ENCODE measurements at places on chromosomes 12 and 14. TPM values are rescaled to one million over a fixed set of nuclear protein-coding genes. Genes with fewer than 3 reads are reported as not detected.

- DNase-seq: peak; percentile 39
Observed at GRCh38 chr14:102902523-102903247, 19.8 kb upstream of the AMN start.

The CD27 gene
- total RNA-seq: 20.6 TPM

The DDHD1 gene
- total RNA-seq: 11.4 TPM

DNA sequence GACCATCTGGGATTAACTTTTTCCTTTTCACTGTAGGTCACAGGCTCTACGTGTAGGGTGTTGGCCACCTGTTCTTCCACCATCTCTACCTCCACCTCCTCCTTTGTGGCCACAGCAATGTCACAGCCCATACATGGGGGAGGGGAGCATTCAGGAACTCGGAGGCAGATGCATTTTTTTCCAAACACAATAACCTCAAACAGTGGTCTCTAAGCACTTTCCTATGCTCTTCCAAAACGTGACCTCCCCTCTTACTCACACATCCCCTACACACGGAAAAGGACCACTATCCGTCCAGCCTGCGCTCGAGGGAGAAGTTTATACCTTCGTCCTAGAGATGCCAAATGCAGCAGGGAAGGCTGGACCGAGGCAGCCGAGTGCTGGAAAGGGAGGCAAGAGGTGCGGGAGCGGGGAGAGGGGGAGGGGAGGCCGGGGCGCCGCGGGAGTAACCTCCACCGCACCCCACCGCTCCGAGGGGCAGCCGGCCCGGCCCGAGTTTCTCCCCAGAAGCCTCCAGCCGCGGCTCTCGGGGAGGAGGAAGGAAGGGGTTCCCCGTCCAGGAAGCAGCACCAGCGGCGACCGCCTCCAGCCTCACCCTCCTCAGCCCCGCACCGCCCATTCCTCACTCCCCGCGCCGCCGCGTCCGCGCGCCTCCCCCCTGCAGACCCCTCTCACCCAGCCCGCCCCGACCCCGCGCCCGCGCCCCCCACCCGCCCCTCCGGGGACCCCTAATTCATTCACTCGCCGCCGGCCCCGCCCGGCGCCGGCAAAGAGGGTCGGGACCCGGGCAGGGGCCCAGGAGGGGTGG is 594 bp downstream of the KRAS start:
- DNase-seq: peak; percentile 52

The SUDS3 gene
- total RNA-seq: 86.7 TPM

DNA sequence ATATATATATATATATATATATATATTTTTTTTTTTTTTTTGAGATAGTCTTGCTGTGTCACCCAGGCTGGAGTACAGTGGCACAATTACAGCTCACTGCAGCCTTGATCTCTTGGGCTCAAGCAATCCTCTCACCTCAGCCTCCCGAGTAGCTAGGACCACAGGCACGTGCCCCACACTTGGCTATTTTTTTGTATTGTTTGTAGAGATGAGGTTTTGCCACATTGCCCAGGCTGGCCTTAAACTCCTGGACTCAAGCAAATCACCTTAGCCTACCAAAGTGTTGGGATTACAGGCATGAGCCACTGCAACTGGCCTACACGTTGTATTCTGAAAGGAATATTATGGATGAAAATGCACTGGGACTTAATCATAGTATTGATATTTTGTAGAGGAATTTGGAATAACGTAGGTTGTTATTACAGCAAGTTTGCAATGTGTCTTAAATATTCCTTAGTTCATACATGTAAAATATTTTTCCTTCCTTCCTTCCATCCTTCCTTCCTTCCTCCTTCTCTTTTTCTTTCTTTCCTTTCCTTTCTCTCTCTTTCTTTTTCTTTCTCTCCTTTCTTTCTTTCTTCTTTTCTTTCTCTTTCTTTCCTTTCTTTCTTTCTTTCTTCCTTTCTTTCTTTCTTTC is 862 bp downstream of the KLRB1 start:
- DNase-seq: no peak

The SYCP3 gene
- not detected for total RNA-seq

DNA sequence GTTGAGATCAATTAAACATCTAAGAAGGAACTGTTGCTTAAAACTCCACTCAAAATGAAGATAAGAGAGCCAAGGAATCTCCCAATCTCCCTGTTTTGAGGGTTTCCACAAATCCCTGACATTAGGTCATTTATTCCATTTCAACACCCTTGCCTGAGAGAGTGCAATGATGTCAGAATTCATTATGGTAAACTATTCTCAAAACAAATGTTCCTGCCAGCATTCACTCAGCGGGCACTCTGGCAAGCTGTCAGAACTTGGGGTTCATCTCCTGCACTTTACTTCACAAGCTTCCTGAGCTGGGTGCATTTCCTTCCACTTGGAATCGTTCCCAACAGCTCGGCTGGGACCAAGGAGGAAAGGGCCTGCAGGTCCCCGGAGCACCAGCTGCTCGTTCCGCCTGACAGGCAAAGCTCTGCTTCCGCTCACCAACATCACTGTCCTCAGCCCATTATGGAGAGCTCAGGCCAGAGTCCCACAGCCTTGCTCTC is 117.8 kb downstream of the TTC7B start:
- DNase-seq: no peak

DNA sequence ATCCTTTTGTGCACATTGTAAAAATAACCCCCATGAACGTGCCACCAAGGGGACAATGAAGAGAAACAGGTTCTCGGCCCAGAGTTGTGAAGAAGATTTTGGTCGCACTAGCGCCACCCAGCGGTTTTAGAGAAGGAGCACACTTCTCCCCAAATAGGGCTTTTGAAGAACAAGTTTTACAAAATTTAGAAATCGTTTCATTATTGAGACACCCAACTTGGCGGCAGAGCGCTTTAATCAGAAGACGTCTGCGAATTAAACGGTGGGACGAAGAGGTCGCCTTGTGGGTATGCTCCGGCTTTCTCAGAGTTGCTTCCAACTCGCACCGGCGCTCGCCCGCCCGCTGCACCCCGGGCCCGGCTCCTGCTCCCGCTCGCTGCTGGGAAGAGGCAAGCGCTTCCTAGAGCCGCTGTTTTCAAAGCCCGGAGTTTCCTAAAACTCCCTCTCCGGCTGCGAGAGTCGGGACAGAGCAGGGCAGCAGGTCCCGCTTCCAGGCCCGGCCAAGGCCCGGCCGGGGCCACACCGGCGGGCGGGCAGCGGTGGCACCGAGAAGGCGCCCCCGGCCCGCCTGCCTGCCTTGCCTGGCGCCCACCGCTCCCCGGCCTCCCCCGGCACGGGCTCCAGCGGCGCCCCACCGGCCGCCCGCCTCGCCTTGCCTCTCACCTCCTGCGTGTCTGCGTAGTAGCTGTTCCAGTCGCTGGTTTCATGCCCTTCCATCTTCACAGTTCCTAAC is 645 bp downstream of the FOXA1 start:
- peak; percentile 85 for DNase-seq

DNA sequence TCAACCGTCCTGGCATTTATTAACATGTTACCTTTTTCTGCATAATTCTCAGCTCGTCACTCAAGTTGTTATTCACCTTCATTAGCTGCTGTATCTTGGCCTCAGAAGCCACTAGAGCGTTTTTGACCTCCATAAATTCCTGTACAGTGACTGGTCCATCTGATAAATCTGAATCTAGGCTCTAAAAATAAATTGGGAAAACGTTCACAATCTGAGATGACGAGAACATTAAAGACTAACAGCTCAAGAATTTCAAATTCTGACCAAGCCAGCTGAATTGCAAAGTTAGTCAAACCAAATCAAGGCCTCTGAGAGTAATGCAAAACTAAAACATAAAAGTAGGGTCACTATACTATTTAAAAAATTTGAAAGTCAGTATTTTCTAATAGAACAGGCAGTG is 45.0 kb downstream of the GIT2 start:
- no peak for DNase-seq

DNA sequence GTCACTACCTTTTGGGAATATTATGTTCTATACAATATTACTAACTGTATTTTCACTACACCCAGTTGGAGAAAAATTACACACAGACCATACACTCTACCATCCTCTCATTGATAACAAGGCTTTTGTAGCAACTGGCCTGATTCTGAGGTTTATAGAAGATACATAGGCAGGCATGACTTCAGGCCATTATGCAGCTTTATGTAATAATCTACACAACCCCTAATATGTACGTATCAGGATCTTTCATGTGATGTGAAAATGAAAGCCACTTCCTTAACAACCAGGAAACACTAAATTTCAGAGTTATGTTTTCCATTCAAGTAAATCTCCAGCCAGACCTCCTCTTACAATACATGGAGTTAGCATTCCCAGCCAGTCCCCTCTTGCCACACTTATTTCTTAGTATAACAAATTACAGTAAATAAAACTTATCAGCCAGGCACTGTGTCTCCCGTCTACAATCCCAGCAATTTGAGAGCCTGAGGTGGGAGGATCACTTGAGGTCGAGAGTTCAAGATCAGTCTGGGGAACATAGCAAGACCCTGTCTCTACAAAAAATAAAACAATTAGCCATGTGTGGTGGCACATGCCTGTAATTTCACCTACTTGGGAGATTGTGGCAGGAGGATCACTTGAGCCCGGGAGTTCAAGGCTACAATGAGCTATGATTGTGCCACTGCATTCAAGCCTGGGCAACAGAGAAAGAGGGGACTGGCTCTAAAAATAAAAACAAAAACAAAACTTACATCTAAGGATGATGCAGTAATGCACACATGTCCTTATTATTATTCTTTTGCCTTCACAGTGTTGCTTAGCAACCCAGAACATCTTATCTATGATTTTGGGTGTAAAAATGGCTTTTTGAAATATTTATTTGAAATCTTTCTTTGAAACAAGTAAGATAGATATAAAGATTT is 10.4 kb upstream of the OSBPL8 start:
- DNase-seq: no peak

The CDC42BPB gene
- 255 TPM for total RNA-seq

DNA sequence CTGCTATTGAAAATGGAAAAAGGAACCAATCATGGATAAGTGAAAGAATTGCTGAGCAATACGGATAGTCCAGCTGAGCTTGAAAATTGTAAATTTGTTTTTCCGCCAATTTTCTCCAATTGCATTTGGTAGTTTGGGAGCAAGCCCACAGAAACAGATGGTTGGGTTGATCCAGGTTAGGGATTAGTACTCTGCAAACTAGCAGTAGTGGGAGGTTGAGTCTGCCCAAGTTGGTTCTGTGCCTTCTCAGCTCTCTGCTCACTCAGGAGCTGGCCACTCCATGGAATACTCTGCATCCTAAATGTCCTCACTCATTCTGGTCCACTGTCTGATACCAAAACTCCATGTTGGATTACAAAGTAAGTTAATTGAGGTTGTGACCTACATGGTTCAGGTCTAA is 361.1 kb upstream of the ATP2B1 start:
- DNase-seq: no peak

GRCh38 chr12:124053851-124054250 is 80.8 kb downstream of the ZNF664 start:
- peak; percentile 50 for DNase-seq

- DNase-seq: no peak
Observed at GRCh38 chr12:55797068-55797467, 20.5 kb downstream of the SARNP start.

DNA sequence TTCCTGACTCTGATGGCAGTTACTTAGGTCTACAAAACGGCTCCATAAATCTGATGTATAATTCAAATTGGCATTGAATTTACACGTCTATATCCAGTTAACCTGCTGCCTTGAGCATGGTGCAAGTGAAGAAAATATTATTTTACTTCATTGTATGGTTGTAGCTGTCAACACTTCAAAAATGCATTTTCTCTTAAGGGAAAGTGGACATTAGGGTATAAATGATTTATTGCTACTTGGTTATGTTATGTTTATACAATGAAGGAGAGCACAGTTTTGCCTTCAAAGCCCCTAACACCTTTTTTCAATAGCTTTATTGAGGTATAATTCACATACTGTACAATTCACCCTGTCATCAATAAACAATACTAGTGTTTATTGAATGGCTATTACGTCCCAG is 2.0 kb upstream of the USP15 start:
- DNase-seq: no peak

DNA sequence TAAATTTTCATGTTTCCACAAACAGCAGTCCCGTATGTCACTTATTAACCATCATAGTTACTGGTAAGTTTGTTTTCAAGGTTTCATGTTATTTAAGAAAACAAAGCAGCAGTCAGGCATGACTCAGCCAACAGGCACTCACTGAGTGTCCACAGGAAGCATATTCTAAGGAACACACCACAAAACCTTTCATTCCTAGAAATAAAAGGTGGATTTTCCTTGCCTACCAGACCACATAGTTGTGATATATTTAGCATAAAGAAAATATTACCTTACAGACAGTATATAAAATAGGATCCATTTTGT is 143.3 kb upstream of the AVPR1A start:
- DNase-seq: no peak

DNA sequence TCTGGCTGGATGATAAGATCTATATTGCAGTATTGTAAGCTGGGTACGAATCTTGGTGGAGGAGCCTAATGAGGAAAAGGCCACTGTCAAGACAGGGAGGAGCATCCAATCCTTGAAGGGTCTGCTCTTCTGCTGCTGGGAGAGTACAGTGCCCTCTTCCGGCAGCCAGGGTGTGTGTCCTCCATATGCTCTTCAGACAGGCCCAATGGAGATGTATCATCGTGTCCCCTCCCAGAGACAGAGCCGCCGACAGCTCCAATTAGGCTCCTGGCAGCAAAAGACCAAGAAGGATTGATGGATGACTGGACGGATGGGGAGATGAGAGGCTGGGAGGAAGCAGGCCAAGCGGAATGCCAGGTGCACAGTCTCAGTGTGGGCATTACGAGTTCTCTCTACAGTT is 51.6 kb upstream of the PIWIL1 start:
- no peak for DNase-seq

- DNase-seq: no peak
Observed at GRCh38 chr12:46503637-46504175, 131.1 kb upstream of the SLC38A2 start.

The SPTB gene
- 0.57 TPM for total RNA-seq

DNA sequence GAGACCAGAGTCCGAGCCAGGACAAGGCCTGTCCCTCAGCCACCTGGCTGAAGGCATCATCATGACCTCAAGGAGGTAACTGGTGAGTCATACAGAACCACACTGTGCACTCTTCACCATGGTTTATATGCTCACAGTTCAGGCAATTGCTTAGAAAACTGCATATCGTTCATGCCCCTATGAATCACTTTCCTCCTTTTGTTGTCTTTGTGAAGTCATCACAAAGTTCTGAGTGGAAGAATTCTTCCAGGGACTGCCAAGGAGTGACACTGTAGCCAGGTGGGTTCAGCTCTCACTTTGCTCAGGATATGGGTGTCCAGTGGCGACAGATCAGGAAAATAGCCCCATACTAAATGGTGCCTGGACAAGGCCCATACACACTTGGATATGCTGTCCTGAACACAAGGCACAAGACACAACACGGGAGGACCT is 92.5 kb downstream of the DPF3 start:
- no peak for DNase-seq

The KRT85 gene
- total RNA-seq: not detected

The FOXN4 gene
- not detected for total RNA-seq

DNA sequence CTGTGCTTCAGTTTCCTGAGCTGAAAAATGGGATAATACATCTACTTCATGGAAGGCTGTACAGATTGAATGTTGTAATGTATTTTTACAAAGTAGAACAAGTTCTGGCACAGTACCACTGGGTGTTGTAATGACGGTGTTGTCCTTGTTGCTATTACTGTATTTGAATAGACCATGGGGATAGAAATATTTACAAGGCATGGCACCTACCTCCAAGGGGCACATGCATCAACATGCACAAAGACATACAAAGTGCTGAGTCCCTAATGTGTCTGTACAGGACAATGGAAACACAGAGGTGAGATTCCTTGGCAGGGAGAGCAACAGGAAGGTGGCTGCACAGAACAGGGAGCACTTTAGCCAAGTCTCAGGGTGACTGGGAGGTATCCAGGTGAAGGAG is 930.6 kb upstream of the TMEM132C start:
- no peak for DNase-seq

The SYNDIG1L gene
- total RNA-seq: not detected

- no peak for DNase-seq
Observed at GRCh38 chr12:31849090-31849687, 110.0 kb upstream of the RESF1 start.
